ENCODE measurements at places on chromosomes 7 and 10.

GRCh38 chr10:90007226-90007625, 305.8 kb downstream of the KIF20B start:
- peak; percentile 2 for DNase-seq

GRCh38 chr7:70972693-70973092, 159.3 kb upstream of the GALNT17 start:
- DNase-seq: no peak

- no peak for DNase-seq
Measured at GRCh38 chr10:120688928-120689327, 162.2 kb upstream of the WDR11 start.

GRCh38 chr7:1580422-1581030, 10.7 kb upstream of the PSMG3 start:
- no peak for DNase-seq

- no peak for DNase-seq
Measured at GRCh38 chr10:17200001-17200911, 1.2 kb downstream of the TRDMT1 start.

- DNase-seq: no peak
Measured at GRCh38 chr10:114044247-114045135, 825 bp downstream of the ADRB1 start.

DNA sequence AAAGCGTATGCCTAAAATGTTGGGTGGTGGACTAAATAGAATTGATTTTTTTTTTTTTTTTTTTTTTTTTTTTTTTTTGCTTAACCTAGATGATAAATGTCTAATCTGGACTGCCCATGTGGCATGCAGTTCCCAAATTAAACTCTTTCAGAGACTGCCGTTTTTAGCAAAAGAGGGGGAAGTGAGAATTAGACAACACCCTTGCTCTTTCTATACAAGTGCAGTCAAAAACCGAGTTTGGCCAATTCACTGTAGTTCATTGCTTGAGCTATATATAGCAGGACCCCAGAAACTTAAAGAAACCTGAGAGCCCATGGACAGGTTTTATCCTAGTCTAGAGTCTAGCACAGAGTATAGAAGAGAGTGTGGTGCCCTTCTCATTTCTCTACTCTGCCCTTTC, 141.9 kb downstream of the GRM3 start:
- no peak for DNase-seq

GRCh38 chr10:101073631-101074030, 11.8 kb downstream of the KAZALD1 start:
- no peak for DNase-seq

GRCh38 chr10:125768219-125768855, 7.3 kb downstream of the MMP21 start:
- DNase-seq: no peak

- no peak for DNase-seq
Measured at GRCh38 chr7:30171766-30172447, 37.1 kb downstream of the MTURN start.

GRCh38 chr7:129227646-129228578, 3.1 kb downstream of the AHCYL2 start:
- no peak for DNase-seq

GRCh38 chr10:71278691-71279588, 40.1 kb upstream of the SLC29A3 start:
- DNase-seq: no peak

DNA sequence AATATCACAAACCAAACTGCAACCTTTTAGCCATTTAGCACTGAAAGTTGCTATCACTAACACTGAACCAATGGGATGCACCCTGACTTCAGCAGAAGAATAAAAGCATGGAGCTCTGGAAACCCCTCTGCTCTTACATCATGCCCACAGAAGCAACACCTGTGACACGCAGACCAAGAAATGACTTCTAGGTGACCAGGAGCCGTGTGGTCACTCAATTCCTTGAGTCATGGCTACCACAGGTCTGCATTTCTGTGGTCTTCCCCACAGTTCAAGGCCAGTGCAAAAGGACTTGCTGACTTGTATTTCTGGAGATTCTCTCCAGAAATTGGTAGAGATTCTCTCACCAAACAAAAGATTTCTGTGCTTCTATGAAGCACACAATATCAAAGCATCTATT, 38.3 kb downstream of the NRCAM start:
- no peak for DNase-seq

DNA sequence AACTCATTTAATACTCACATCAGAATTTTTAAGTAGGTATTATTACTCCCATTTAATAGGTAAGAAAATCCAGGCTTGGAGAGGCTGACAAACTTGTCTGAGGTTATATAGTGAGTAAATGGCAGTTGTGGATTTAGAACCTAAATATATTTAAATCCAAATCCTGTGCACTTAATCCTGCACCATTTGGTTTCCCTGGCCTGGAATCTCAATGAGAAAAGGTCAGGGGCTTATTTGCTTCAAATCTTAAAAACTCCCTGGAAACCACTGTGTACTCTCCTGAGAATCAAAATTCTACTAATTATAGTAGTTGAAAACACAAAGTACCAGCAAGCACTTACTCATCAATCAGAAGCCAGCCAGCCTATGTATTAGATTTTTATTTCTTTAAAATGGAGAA, 97.7 kb downstream of the DNMBP start:
- DNase-seq: no peak

DNA sequence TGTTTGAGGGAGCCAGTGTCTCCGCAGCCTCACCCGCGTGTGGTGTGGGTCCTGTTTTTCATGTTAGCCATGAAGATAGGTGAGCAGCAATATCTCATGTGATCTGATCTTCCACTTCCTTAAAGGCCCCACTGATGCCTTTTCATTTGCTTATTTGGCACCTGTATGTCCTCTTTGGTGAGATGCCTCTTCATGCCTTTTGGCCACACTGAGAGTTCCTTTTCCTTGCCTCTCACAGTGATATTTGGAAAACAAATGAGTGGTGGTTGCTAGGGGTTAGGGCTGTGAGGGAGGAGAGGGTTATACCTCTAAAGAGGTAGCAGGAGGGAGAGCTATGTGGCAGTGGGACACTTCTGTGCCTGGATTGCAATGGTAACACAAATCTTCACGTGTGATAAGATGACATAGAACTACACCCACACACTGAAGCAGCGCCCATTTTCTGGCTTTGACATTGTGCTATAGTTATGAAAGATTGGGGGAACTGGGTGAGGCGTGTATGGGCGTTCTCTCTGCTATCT, 90.4 kb upstream of the TNS3 start:
- no peak for DNase-seq

DNA sequence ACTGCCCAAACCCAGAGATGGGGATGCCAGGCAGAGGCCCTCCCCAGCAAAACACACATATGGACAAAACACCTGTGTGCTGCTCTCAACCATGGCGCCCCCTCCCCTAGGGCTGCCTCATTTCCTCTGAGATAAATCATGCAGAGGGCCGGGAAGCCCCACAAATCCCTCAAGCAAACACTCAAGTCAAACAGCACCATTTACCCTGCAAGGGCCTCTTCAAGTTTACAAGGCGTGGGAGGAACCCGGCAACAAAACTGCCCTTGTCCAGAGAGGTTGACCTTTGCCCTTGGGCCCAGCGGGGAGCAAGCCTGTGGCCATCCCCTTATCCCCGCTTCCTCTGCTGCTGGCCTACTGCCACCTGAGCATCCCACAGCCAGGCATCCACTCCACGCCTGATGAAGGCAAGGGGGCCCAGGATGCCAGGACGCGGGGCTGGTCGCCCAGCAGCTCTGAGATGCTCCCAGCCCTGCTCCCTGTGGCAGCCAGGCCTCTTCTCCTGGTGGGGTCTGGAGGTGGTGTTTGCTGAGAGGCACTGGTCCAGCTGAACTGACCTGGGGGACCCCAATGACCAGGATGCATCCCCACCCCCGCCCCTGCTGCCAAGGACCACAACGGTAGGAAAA, 77.4 kb downstream of the DLG5 start:
- DNase-seq: no peak

DNA sequence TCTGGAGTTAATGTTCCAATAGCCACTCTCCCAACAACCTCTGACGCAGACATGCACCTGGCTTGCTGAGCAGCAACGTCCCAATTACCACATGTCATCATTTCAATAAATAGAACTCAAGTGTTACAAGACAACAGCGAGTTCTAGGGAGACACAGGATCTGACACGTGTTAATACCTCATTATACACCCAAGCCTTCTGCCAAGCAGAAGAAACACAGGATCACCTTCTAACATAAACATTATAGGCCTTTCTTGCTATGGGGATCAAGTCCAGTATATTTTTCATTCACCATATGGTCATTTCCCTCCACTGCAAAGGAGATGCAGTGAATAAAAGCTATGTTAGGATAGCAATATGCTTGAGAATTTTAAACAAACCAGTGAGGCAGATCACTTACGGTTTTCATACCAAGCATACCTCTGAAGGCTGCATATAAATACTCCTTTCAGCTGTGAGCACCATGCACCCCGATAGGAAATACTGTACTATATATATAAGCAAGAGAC, 74.2 kb downstream of the JAZF1 start:
- DNase-seq: no peak

DNA sequence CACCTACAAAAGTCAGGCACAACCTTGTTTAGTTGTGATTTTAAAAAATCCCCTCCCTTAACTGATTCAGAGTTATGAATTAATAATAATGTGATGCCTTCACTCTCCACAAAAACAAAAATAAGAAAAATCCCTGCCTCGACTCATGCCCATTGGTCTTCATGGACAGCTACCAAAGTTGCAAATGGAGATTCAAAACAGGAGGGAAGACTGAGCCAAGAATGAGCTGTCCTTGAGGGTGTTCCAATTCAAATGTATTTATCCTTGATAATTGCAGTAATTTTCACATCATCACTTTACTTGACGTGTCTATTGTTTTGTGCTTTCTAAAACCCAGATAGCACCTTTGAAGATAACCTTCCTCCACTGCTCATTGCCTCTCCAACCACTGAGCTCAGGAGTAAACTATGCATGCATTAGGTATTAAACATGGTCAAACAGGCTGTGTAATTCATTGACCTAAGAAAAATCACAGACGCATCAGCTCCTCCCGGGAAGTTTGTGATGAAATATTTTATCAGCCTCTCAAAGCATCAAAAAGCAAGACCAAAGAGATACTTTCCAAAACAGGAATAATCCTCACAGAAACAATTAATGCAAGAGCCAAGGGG, 712.7 kb upstream of the IGFBP3 start:
- DNase-seq: no peak

DNA sequence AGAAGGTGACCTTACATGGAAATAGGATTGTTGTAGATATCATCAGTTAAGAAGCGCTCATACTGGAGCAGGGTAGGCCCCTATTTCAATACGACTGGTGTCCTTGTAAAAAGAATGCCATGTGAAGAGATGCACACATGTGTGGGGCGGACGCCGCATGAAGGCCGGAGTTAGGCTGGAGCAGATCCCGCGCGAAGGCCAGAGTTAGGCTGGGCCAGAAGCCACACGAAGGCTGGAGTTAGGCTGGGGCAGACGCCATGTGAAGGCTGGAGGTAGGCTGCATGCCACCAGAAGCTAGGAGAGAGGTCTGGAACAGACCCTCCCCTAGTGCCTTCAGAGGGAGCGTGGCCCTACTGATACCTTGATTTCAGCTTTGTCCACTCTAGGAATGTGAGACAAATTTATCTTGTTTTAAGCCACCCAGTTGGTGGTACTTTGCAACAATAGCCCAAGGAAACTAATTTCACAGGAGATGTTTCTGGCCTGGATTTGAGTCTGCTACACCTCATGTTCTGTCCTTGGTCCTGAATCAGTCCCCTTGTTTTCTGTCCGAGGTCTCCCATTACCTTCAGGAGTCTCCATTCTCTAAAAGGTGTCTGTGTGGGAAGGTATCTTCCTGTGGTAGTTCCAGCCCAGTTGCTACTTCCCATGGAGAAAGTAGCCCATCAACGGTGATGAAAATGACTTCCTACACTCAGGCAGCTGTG, 585.8 kb downstream of the LRMDA start:
- DNase-seq: no peak

GRCh38 chr7:40182452-40182851, 47.6 kb downstream of the SUGCT start:
- no peak for DNase-seq

DNA sequence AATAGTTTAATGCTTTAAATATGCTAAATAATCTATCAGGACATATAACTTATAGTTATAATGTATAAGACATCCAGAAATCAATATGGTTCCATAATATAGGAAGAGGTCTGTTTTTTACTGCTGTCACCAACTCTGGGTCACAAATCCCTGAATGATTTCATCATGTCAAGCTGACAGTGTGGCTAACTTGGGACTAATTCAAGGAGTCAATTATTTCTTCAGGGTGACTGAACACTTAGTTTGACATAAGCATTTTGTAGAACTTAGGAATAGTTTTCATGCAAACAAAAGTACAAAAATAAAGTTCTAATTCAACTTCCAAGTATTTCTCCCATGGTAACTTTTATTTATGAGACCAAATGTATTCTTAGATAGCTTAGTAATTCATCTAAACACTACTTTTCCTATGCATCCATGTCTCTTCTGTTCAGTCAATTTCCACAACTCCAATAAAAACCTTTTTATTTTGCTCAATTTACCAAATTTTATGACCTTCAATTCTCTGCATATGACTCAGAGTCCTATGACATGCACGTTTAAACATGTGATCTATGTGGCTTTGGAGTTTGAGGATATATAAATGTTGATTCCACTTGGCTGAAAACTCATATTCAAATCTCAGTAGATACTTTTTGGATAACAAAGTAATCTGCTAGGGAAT, 40.3 kb upstream of the GNAT3 start:
- DNase-seq: no peak

DNA sequence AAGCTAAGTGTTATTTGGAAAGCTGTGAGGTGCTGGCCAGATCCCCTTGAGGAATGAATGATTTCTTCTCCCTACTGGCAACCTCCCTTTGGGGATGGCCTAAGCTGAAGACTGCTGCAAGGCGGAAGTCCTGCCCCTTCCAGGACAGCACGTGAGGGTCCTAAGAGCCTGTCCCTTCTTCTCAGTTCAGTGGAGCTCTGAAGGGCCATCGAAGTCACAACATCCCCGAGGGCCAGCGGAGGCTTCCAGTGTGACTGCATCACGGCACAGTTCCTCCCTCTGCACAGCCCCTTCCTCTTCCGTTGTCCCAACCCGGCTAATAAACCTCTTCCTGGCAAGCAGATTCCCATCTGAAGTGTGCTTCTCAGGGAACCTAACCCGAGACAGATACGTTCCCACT, 43.7 kb downstream of the RNF32 start:
- DNase-seq: no peak

- DNase-seq: no peak
Measured at GRCh38 chr7:131533151-131533559, 23.3 kb downstream of the PODXL start.

DNA sequence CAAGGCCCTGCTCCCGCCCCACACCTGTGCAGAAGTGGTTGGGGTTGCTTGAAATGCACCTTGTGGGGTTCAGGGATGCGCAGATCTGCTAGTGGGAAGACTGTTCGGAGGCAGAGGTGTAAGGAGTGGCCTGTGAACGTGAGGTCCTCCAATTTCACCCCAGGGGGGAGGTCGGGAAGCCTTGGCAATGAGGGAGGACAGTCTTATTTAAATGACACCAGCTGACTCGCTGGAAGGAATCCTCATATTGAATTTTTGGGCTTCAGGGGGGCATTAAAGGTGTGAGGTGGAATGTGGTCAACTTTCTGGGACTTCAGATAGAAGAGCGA, 218.8 kb upstream of the CELF2 start:
- DNase-seq: no peak

All from fibroblast of skin of left biceps (primary cell).